ENCODE measurements at places on chromosomes 5 and 9.

DNA sequence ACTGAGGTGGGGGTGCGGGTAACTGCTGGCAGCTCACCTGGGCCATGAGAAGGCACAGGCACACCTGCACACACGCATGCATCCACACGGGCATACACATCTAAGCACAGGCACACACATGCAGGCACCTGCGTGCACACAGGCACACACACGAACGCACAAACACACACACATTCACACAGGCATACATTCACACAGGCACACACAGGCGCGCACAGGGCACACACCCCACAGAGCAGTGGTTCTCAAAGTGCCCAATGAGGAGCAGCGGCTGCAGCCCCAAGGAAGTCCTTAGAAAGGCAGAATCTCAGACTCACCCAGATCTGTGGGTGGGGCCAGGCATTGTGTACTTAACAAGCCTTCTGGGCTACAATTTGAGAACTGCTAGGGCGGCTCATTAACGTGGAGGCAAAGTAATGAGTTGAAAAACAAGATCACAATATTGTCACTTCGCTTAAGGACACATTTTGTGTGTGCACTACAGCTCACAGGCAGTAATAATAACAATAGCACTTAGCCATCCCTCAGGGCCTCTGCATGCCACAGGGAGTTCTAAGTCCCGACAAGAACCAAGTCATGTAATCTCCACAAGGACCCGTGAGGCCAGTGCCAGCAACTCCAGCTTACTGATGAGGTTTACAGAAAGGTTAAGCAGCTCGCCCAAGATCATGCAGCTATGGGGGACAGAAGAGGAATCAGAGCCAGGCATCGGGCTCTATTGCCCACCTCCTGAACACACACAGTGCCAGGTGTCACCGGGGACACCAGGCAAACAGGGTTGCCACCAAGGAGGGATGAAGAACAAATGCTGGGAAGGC lies 91.6 kb downstream of the ROR2 start:
- DNase-seq: no peak

DNA sequence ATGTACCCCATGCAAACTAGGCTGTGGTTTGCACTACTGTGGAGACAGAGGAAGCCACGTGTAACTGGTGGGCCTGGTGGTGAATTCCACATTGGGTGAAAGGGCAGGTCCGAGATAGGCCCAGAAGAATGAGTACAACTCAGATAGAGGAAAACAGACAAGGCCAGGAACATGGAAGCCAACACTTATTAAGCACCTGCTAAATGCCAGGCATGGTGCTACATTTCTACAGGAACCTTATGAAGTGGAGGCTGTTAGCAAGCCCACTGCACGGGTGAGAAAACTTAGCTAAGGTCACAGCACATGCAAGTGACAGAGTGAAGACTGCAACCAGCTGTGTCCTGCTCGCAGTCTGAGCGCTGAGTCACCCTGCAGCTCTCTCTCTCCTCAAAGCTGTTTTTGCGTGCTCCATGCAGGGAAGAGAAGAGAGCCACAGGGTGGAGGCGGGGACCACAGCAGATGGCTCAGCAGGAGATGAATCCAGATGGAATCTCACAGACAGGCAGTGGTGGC lies 65.5 kb upstream of the SPTLC1 start:
- no peak for DNase-seq

DNA sequence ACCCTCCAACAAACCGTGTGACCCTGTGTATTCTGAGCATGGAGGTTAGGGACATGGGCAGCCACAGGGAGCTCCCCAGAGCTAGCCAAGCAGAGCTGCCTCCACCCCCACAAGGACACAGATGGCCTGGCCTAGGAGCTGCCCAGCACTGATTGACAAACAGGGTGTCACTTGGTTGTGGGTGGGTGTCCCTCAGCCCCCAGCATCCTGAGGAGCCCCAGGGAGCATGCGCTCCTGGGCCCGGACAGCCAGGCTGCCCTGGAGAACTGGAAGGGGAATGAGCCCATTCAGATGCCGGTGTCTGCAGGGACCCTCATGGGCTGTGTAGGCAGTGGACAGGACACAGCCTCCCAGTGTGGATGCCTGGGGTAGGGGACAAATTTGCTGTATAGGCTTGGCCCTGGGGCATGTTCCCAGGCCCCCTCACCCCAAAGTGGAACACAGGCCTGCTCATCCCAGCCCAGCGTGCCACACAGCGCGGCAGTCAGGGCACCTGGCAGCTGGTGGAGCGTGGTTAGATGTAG lies 124.8 kb upstream of the LMX1B start:
- no peak for DNase-seq

DNA sequence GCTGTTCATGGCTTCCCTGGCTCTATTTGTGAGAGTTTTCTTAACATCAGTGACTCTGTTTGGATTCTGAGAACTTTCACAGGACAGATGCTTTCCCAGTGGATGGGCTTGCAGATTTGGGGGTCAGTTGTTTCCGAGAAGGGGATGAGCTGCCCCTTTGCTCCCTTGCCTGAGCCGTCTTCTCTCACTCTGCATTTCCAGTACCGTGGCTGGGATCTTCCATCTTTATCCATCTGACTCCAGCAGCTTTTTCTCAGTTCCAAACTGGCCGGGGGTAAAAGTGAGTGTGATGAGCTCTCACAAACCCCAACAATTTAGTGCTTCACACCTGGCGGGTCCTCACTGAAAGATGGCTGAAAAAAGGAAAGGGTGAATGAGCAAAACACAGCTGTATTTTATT lies 79.1 kb downstream of the TENT4A start:
- DNase-seq: no peak

GRCh38 chr5:168417731-168418429 lies 68.4 kb upstream of the RARS1 start:
- DNase-seq: no peak

- no peak for DNase-seq
Observed at GRCh38 chr5:142841511-142842265, 71.5 kb downstream of the ARHGAP26 start.

- DNase-seq: no peak
Observed at GRCh38 chr9:124260769-124261603, 3.2 kb downstream of the NEK6 start.

GRCh38 chr9:131397100-131397790 lies 3.4 kb downstream of the PRRC2B start:
- no peak for DNase-seq

- no peak for DNase-seq
Observed at GRCh38 chr5:172748341-172748843, 22.6 kb downstream of the DUSP1 start.

DNA sequence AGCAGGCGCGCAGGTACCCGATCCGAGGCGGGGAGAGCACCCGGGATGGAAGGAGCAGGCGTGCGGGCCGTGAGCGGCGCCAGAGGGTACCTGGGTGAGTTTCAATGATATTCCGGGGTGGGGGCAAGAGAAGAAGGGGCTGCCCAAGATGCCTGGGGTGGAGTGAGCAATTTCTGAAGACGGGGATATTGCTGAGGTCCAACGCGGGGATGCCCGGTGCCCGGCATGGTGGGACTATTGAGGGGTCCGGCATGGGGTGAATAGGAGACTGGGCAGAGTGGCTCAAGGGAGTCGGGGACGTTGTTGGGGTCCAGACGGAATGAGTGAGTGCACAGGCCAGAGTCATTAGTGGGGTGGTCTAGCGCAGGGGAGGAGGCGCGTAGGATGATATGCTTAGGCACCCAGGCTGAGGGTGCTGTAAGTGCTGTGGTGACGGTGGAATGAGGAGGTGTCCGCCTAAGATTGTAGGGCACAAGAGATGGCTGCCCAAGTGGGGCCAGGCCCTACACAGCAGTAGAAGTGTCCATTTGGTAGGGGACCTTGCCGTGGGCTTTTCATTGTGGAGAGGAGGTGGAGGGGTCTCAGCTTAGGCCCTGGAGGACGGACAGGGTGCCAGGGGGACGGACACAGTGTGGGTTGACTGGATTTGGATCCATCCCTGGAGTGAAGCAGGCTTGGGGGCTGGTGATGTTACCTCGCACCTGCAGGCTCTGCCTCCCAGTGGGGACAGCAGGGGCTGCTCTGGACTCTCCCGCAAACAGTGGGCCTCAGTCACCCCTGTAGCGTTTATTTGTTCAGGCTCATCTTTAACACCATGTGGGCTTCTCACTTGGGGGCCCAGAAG lies 719 bp downstream of the MIGA2 start:
- no peak for DNase-seq

GRCh38 chr5:163565492-163565891 lies 60.1 kb downstream of the MAT2B start:
- no peak for DNase-seq

DNA sequence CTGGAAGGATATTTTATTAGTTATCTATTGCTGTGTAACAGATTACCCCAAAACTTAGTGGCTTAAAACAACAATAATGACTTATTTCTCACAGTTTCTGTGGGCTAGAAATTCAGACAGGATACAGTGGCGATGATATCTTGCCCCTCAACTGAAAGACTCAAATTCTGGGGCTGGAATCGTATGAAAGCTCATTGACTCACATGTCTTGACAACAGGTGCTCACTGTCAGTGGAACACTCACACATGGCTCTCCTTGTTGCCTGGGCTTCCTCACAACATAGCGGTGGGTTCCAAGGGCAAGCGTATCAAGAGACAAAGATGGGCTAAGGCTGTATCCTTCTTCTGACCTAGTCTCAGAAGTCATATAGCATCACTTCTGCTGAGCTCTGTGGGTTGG lies 3.7 kb upstream of the GNPDA1 start:
- no peak for DNase-seq

- DNase-seq: no peak
Observed at GRCh38 chr9:26748449-26749058, 144.0 kb downstream of the CAAP1 start.

- no peak for DNase-seq
Observed at GRCh38 chr5:33232731-33233505, 207.8 kb upstream of the TARS1 start.

DNA sequence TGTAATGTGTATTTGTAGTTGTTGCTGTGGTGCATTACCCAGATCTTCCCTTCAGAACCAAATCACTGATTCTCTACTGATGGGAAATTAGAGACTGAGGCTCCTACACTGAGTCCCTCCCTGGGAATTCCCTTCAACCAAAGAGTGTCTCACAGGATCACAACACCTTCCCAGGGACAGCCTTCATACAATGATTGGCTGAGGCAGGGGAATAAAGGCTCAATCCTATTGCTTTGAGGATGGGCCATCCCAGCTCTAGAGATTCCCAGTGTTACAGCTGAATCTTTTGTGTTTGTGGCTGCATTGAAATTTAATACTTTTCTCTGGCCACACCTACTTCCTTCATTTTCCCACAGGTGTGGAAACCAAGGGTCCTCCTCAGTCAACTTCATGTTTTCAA lies 96.4 kb upstream of the ELL2 start:
- no peak for DNase-seq

- no peak for DNase-seq
Observed at GRCh38 chr9:108801949-108802348, 53.8 kb downstream of the ACTL7B start.

DNA sequence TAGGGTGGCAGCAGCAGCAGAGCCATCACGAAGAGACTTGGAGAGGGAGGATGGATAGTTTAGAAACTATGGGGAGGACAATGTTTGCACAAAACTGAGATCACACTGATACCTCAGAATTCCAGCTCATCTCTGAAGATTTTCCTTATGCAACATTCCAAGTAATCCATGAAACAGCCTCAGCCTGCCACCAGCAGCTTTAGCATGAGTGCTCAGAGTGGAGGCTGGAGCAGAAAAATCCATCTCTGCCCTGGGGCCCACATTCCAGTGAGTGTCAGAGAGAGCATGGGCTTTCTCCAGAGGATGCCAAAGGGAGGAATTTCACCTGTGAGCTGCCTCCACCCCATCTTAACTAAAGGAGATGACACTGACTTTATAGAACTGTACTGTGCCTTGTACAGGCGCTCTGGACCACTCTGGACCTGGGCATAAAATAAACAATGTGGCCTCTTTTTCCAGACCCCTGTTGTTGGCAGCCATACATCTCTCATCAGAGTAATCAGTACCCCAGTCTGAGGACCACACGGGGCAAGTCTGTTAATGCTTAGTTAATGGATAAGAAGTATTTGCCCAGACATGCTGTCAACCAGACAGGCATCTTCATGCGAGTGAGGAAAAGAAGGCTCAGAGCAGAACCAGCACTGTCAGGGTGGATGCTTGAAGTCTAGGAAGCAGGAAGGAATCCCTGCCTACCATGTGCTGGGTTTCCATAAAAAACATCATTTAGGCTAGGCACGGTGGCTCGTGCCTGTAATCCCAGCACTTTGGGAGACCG lies 440.9 kb downstream of the ENC1 start:
- no peak for DNase-seq

DNA sequence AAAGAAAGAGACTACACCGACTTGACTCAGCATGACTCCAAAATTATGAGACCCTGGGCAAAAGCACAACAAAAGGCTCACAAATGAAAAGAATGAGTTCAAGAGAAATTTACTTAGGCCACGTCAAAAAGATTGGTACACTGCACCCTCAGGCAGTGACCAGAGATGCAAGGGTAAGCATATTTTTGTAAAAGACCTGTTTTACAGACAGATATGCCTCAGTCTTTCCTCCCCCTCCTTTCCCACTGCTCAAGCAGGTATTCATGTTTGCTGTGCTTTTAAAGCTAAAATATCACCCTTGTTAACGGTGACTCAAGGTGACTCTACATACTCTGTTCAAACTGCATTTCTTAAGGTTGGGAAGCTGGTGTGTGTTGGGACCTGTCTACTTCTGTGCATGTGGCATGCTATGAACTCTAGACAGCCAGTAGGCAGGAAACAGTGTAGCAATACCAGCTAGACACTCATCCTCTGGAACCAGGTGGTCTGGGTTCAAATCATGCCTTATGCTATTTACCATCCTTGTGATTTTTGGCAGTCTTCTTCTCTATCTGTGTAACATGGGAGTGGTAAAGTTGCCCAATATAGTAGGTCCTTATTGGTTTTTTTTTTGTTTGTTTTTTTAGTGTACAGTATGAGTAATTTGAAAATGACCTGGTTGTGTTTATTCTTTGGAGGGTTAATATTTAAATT lies 98.7 kb downstream of the TLE4 start:
- no peak for DNase-seq

DNA sequence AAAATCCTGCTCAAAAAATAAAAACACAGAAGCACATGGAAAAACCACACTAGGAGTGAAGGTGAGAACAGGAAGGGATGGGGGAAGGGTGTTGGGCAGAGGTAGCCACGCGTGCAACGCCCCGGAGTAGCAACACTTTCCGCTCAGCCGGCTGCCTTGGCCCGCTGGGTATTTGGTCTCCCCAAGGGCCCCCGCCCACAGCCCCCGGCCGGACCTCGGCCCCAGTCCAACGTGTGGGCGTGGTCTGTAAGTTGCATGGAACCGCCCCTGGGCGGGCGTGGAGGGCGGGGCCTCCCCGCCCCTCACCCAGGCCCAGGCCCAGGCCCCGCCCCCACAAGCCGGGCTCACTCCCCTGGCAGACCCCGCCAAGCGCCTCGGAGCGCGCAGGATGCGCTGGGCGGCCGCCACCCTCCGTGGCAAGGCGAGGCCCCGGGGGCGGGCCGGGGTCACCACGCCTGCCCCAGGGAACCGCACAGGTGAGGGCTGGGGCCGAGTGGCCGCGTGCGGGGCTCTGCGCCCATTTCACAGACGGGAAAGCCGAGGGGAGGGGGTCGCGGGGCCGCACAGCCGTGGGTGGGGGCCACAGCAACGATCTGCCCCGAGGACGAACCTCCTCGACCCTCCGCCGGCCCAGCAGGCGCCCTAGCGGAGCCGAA lies at the start of gene SUSD3:
Gene SUSD3 (plus strand): TSS at position 347 of the 656 bp plus-strand sequence. CDS start 42 bp downstream, at position 389.
- peak; percentile 62 for DNase-seq

GRCh38 chr5:100683881-100684280 lies 148.7 kb downstream of the FAM174A start:
- no peak for DNase-seq

GRCh38 chr5:103962023-103962422 lies 399.4 kb upstream of the NUDT12 start:
- DNase-seq: no peak

GRCh38 chr5:150154618-150155128 lies 972 bp downstream of the PDGFRB start:
- DNase-seq: no peak

All from naive thymus-derived CD8-positive, alpha-beta T cell (primary cell).